ENCODE measurements at places on chromosomes 7 and 10. TPM values are rescaled to one million over a fixed set of nuclear protein-coding genes. Genes with fewer than 3 reads are reported as not detected.

Gene HTR7
- not detected for total RNA-seq

Gene PHKG1
- 0.82 TPM for total RNA-seq

Gene FEZF1
- total RNA-seq = not detected

Gene HABP2
- 0.16 TPM for total RNA-seq

DNA sequence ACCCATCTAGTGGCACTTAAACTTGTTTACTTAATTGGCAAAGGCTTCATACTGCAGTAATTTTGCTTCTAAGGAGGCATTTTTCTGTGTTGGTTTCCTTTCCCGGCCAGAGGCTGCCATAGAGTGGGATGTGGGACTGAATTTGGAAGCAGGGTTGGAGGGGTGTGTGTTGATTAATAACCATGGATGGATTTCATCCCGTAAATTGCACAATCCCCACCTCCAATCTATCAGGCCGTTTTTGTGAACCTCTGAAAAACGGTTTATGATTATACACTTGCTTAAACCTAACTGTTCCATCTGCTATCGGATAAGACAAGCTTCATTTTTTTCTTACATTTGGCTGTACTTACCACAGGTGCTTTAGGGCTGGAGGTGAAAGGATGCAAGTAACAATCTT, 1.3 kb downstream of the TMEM60 start:
- DNase-seq = no peak

GRCh38 chr10:60434418-60435046, 44.9 kb upstream of the ANK3 start:
- DNase-seq = no peak

- no peak for DNase-seq
These were observed 2.9 kb upstream of the LCOR start for GRCh38 chr10:96829029-96829773.

- DNase-seq = no peak
These were observed 22.5 kb downstream of the ADCY1 start for GRCh38 chr7:45596665-45597095.

- no peak for DNase-seq
These were observed 17.2 kb downstream of the AP5Z1 start for GRCh38 chr7:4792537-4793126.

All from GM12878 (cell line).